NCI-H2081 treated with DMSO at 0.1 percent for 48 hours (cell line): ENCODE measurements at places on chromosomes 12 and 14.

DNA sequence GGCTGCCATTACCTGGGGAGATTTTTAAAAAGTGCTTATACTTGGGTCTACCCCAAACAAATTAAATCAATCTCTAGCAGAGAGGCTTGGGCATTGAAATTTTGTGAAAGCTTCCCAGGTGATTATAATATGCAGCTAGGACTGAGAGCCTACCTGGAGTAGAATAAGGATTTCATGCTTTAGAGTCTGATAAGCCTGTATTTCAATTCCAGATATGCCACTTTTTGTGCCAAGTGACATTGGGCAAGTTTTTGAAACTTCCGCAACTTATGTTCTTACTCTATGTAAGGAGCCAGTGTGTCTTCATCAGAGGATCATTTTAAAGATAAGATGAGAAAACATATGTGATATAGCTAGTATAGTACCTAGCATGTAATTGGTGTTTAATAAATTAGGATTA, 159.8 kb upstream of the LRIG3 start:
- no peak for DNase-seq

- DNase-seq, result no peak
Observed at GRCh38 chr14:72512281-72512680, 381.6 kb downstream of the DPF3 start.

- DNase-seq, result no peak
Observed at GRCh38 chr12:15700595-15700994, 88.6 kb downstream of the EPS8 start.

GRCh38 chr12:112798048-112798760, 6.7 kb downstream of the RPH3A start:
- DNase-seq, result no peak

DNA sequence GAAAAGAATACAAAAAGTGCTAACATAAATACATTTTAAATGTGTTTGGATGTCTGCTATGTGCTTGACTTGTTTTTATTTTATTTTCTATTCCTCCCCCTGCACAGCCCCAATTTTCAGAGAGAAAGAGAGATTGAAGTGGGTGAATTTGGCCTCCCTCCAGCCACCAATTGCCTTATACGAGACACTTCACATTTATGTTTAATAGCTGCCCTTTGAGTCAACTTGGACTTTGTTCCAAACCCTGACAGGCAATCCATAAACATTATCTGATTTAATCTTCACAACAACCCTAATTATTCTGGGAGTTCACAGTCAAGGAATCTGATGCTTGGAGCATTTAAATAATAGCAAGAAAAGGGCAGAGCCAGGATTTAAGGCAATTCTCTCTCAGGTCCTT, 161.7 kb downstream of the SLC15A4 start:
- DNase-seq, result no peak

DNA sequence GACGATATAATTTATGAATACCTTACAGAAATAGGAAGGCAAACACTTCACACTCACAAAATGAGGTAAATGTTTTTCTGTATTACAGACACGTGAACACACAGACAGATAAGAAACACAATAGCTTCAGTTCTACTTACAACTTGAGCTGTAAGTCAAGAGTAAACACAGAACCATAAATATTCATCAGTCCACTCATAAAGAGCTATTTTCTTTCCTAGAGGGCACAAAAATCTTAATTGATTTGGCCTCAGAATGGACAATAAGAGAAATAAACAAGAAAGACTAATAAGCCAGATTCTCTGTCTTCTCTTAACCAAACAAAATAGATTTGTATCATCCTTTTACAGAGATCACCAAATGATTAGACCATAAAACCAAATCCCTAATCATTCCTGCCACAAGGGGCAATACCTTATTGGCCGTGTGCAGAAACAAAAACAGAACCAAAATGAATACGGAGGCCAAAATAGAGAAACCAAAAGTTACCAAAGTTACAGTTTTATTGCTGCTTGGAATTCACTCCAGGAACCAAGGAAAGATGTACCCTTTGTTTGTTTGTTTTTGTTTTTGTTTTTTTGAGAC, 38.1 kb upstream of the GARIN2 start:
- no peak for DNase-seq

DNA sequence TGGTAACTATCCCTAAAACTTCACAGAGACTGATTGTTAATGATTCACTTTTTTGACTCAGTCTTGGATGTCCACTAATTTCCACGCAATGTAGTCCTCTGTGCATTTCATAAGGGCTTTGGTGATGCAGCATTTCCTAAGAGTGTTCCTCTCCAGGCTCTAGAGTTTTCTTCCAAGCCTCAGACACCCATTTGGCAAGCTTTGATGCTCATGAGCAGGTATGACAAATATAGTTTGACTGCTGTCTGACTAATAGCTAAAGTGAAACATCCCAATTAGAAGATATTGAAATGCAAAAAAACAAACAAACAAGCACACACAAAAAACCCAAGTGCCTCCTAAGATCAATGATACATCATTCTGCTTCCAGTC, 1.5 kb upstream of the VAMP1 start:
- DNase-seq, result no peak

- DNase-seq, result no peak
Observed at GRCh38 chr14:98614741-98615140, 657.3 kb downstream of the BCL11B start.

DNA sequence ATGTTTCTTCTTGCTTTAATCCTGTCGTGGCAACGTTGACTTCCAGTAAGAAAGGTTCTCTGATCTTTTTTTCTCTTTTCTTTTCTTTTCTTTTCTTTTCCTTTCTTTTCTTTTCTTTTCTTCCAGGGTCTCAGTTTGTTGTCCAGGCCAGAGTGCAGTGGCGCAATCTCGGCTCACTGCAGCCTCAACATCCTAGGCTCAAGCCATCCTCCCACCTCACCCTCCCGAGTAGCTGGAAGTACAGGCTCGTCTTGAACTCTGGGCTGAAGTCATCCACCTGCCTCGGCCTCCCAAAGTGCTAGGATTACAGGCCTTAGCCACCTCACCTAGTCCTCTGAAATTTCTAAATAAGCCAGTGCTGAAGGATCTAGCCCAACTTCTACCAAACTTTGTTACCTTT, 1.3 kb upstream of the MAP3K9 start:
- no peak for DNase-seq

- DNase-seq, result no peak
Observed at GRCh38 chr12:54593135-54593534, 4.7 kb upstream of the PPP1R1A start.

DNA sequence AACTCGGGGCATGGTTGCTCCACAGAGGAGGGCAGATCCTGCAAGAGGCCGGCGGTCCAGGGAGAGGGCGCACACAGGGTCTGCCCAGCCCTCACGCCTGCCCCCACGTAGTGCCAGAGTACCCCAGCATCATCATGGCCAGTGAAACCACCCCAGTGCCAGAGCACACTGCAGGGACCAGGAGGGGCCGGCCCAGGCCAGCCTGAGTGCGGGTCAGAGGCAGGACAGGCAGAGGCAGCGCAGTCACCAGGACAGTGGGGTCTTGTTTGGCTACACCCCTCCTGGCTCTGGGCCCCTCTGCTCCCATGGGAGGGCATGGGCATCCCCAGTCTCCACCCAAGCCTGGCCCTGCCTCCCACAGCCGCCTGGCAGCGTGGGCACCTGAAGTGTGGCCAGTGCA, 34.7 kb downstream of the LRCOL1 start:
- DNase-seq, result no peak

DNA sequence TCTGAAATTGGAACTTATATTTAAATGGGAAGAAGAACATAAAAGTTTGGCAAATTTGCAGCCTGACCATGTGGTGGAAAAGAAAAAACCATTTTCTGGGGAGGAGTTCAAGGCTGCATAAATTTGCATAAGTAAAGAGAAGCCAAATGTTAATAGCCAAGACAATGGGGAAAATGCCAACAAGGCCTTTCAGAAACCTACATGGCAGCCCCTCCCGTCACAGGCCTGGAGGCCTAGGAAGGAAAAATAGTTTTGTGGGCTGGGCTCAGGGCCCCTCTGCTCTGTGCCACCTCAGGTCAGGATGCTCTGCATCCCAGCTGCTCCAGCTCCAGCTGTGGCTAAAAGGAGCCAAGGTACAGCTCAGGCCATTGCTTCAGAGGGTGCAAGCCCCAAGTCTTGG, 67.6 kb upstream of the CCDC60 start:
- no peak for DNase-seq

DNA sequence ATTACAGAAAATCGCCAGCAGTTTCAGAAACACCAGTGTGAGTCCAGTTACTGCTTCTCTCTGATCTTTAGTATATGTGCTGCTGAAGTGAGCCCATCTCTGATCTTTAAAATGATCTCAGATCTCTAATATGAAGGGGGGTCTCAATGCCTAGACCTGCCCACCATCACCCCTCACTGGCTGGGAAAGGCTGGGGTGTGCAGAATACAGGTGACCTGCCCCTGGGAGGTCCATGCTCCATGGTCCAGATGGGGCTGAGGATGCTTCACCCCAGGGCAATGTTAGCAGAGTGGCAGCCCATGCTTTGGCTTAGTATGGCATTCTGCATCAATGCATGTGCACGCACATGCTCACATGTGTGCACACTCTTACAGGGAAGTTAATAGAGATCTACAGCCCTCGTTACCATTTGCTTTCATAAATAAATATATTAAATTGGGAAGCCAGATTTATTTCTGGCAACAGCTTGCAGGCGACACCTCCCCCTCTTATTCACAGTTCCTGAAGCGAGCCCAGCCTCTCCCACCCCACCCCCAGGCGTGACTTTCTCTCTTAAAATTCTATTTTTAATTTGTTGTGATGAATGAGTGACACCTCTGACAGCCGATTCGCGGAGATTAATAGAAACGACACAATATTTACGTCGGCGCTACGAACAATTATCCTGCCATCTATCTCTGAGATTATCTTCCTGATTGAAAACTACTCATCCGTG, 104.7 kb upstream of the ESRRB start:
- no peak for DNase-seq

- DNase-seq, result peak; percentile 8
Observed at GRCh38 chr14:62117010-62117750, 355.0 kb downstream of the SNAPC1 start.

GRCh38 chr14:95117937-95118721, 39.2 kb downstream of the DICER1 start:
- no peak for DNase-seq

DNA sequence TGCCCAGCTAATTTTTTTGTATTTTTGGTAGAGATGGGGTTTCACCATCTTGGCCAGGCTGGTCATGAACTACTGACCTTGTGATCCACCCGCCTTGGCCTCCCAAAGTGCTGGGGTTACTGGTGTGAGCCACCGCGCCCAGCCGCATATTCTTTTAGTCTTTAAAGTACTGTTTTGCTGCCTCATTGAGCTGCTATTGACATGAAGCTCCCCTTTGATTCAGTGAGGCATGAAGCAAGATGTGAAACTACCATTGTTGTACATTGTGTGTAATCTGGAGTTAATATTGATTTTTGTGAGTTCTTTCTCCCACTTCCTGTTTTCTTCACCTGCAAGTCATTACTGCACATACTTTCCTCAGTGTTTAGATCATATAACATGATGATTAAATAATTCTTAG, 80.8 kb downstream of the MNAT1 start:
- DNase-seq, result no peak

DNA sequence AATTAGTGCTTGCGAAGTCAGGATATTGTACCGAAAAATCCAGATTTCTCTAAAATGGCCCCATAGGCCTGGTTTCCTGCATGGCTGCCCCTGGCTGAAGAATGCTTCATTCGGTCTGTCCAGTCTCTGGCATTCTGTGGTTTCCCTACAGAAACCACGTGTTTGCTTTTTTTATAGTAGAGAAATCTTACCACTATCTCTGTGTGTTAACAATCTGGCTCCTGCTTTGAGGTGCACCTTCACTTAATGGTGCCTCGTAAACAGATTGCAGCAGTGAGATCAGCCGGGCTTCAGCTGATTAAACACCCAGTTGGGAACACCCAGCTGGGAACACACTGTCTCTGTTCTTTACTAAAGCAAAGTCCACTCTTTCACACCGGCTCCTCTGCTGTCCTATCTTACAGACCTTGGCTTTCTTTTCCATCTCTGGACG, 6.7 kb upstream of the DNAAF2 start:
- DNase-seq, result no peak

- peak; percentile 4 for DNase-seq
Observed at GRCh38 chr12:39692258-39692853, 72.8 kb upstream of the ABCD2 start.

GRCh38 chr12:8947737-8948136, 1.7 kb downstream of the M6PR start:
- no peak for DNase-seq

- no peak for DNase-seq
Observed at GRCh38 chr12:123816896-123817537, 54.9 kb downstream of the DNAH10 start.

- no peak for DNase-seq
Observed at GRCh38 chr14:55665067-55665675, 85.2 kb downstream of the KTN1 start.

DNA sequence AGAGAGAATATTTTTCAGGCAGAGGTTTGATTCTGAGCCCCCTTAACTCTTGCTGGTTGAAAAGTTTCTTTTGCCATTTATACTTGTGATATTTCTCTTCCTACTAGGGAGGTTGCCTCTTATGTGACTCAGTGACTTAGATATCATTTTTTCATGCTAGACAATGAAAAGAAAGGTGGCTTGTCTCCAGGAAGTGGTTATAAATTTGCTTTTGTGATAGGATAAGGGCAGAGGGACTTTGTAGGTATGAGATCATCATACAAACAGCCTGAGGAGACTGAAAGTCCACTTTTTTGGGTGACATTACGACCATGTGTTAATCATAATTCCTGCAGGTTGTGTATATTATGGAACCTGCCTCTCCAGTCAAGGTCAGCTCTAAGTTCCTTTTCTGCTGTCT, 35.8 kb downstream of the ACSM4 start:
- DNase-seq, result no peak

DNA sequence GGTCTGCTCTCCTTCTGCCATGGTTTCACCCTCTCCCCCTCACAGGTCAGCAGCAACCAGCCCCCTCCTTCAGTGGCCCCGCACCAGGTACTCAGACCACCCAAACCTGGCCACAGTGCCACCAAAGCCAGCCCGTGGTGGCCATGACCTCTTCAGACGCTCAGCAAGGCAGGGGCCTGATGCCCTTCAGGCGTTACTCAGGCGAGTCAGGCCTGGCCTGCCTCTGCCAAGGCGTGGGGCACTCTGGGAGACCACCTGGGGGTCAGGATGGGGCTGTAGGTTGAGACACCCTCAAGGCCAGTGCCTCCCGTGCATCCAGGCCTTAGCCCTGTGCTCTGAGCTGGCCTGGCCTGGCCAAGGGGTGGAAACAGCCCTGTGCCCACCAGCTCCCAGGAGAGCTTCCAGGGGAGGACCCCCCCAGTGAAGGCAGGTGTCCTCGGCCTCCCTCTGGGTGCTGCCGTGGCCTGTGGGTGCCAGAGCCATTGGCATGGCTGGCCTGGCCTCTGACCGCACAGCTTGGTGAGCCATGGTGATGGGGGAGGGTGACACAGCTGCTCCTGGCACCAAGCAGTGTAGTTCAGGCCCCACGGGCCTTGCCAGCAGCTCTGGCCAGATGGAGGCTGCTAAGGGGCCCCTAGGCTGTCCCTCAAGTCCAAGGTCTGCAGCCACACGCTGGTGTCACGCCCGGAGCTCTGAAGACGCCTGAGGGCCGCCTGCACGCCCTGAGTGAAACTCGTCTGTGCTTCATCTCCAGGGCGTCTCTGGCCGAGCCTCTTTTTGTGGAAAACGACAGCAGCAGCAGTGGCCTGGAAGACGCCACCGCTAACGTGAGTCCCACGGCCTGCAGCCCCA, 15.1 kb downstream of the XRCC3 start:
- DNase-seq, result no peak

- DNase-seq, result no peak
Observed at GRCh38 chr14:63633801-63634200, 7.9 kb downstream of the WDR89 start.

- DNase-seq, result no peak
Observed at GRCh38 chr12:40158592-40159111, 52.8 kb upstream of the SLC2A13 start.
